Thyroid gland (tissue), 4 donors: ENCODE measurements at places on chromosomes 6 and 20.
A peak's percentile ranks its signal among the peaks of the same experiment; 100 is the strongest.

- peak; percentile 44 for DNase-seq
These were observed 380.3 kb upstream of the ARID1B start for GRCh38 chr6:156396791-156397418.

DNA sequence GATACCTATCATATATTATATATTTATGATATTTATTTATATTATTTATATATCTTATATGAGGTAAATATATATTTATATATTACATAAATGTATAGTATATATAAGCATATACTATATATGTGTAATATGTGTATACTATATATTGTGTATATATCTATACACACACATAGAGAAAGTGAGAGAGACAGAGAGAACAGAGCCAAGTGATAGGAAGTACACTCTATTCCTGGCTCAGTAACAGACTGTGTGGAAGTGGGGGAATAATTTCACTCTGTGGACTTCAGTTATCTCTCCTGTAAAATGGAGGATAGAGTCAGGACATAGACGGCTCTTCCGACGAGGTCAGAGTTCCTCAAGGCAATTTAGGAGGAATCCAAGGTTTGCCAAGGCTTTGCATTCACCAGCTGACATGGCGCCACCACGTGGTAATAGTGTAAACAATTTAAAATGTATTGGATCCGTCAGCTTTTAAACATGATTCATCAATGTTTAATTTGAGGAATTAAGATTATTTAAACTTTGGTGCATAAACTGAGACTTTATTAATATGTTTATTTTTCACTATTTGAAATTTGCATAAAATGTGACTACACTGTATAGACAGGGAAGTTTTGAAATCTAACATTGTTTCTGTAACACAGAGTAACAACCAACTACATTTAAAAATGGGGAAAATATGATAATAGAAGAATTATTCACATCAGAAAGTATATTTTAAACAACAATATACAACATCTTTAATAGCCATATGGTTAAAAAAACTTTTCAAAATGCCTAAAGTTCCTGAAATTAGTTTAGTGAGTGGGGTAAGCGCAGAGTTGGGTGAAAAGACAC is 75.4 kb upstream of the TMEM244 start:
- DNase-seq, result peak; percentile 16

GRCh38 chr20:57369596-57369995 is 18.5 kb downstream of the RAE1 start:
- DNase-seq, result no peak

DNA sequence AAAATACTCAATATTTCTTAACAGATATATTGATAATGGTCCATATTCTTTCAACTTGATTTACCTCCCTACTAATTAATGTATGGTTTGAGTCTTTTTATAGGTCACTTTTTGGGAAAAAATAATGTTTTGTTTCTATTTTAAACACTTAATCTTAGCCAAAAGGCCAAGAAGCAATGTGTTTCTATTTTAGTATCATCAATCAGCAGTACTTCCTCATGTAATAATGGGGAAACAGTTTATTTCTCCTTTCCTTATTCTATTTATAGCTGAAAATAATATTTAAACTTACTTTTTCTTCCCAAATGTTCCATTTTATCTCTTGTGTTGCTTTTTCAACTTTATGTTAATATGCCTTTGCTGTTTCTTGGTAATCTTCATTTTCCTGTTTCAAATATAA is 295.1 kb downstream of the ALDH8A1 start:
- DNase-seq, result no peak

DNA sequence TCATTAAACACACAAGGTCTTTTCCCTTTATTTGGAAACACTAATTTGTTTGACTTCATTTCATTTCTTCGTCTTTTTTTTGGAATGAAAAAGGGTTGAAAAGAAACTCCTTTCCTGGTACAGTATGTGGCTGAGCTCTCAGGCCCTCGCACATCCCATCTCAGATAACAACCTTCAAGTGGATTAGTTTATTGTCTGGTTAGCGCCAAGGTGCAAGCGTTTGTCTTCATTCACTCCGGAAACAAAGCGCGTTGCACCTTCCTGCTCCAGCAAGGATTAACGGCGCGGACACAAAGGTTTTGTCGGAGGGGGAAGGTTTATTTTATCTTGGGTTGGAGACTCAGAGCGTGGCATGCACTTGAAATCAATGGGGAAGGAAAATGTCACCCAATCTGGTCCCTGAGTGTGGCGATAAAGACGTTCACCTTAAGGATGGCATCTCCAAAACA is 5.3 kb upstream of the NKX2-2 start:
- no peak for DNase-seq

DNA sequence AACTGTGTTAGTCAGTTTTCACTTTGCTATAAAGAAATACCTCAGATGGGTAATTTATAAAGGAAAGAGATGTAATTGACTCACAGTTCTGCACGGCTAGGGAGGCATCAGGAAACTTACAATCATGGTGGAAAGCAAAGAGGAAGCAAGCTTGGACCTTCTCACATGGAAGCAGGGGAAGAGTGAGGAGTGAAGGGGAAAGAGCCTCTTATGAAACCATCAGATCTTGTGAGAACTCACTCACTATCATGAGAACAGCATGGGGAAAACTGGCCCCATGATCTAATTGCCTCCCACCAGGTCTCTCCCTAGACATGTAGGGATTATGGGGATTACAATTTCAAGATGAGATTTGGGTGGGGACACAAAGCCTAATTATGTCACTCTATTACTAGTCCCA is 41.3 kb upstream of the PLAGL1 start:
- DNase-seq, result no peak

DNA sequence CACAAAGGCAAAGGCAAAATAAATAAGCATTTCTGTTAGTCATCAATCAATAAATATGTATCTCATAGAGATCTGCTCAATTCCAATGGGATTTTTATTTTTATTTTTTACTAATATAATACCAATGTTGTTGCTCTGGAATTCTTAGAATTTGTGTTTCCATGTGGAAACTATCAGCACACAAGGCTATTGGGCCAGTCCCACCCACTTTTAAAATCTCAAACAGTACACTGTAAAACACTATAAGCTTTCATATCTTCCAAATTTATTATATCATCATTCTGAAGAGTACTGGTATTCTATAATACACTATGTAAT is 563.8 kb upstream of the MARCKS start:
- no peak for DNase-seq

DNA sequence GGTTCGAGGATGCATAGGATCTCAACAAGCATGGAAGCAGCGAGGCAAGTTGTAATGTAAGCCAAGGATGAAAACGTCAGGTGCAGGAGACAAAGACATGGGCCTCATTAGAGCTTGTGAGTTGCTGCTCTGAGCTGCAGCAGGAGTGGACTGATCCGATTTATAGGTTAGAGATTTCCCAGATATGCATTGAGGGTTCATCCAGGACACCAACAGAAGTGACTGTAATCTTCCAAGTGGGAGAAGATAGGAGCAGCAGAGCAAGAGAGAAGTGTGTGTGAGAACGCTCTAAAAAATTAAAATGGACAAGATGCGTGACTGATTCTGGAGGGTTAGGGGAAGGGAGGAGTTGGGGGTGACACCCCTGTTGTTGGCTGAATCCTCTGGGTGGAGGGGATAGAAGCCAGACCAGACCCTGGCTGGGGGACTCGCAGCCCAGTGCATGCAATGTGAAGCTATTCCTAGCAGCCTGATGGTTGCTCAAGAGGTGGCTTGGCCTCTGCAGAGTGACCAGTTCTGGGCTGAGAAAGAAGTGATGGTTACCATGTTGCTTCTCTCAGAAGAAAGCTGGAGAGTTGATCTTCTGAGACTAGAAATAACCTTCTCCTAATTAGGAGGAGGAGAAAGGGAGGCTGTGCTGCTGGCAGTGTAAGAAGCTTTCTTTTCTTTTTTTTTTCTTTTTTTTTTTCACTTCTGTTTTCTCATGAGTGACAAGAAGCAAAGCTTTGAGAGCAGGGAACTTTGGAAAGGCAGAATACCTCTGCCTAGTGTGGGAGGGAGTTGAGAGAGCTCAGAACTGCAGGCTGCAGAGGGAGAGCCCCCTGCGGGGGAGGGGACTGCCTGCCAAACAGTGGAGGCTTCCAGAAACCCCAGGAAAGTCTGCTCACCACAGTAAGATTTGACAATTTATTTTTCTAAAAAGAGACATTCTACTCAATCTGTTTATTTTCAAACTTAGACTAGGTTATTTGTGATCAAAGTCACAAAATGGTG is 116.9 kb downstream of the SLX4IP start:
- DNase-seq, result no peak

GRCh38 chr6:100370265-100370664 is 94.5 kb downstream of the SIM1 start:
- DNase-seq, result no peak

DNA sequence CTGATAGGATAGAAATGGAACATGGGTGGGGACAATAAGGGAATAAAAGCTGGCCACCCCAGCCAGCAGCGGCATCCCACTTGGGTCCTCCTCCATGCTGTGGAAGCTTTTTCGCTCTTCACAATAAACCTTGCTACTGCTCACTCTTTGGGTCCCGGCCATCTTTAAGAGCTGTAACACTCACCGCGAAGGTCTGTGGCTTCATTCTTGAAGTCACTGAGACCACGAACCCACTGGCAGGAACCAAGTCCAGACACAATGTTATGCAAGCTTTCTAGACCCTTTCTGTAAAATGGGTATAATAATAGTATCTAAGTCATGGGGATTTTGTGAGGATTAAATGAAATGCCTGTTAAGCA is 48.9 kb upstream of the EZR start:
- no peak for DNase-seq

- DNase-seq, result no peak
These were observed 3.3 kb upstream of the ZNF337 start for GRCh38 chr20:25699914-25700313.

- no peak for DNase-seq
These were observed 1197.7 kb upstream of the CITED2 start for GRCh38 chr6:140572129-140572528.

- DNase-seq, result no peak
These were observed 10.0 kb downstream of the REV3L start for GRCh38 chr6:111472933-111473435.

- no peak for DNase-seq
These were observed 29.7 kb downstream of the ERGIC3 start for GRCh38 chr20:35571555-35571954.

GRCh38 chr6:157213907-157214565 is 109.3 kb downstream of the TMEM242 start:
- DNase-seq, result no peak

GRCh38 chr20:5491455-5491854 is 174.7 kb upstream of the PROKR2 start:
- DNase-seq, result no peak

GRCh38 chr6:163122365-163122764 is 292.2 kb upstream of the QKI start:
- no peak for DNase-seq

GRCh38 chr6:50007819-50008218 is 14.0 kb downstream of the DEFB110 start:
- no peak for DNase-seq

GRCh38 chr6:154404791-154405400 is 48.3 kb upstream of the IPCEF1 start:
- peak; percentile 6 for DNase-seq

DNA sequence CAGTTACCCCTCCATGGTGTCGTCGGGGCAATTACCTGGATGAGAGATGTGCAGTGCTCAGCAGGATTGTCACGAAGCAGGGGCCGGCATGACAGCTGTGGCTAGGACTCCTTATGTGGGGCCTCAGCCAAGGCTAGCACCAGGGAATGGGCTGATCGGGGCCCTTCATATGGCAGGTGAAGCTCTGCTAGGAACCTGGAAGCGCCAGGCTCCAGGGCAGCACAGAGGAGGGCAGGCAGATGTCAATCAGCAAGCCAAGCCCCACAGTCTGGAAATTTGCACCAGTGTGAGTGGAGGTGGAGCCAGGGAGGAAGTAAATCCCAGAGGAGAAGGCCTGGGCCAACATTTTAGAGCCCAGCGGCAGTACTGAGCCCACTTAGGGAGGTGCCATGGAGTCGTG is 21.2 kb downstream of the SYNDIG1 start:
- DNase-seq, result no peak

GRCh38 chr6:39189915-39190544 is 39.2 kb downstream of the KCNK5 start:
- peak; percentile 82 for DNase-seq

DNA sequence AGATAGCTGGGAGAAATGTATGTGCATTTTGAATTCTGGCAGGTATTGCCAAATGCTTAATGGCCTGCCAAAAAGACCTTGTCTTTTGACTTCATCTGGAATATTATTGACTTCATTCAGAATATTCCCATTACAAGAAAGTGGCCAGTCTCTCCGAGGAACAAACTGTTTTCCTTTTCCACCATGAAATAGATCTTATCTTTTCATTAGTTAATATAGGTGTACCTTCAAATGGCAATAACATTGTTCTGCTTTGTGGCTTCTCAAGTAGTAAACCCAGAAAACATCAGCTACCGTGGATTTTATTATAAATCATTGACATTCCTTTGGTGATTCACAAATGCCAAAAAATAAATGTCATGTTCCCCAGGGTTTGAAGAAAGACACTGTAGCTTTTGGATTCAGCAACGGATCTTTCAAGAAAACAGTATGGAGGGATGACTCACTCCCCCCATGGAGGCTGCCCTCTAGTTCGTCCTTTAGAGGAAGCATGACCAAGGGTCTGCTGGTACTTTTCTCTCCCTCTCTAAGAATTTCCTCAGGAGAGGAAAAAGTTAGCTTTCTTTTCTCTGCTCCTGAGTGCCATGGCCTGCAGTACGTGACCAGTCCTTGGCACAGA is 1.1 kb upstream of the RNF182 start:
- peak; percentile 74 for DNase-seq

DNA sequence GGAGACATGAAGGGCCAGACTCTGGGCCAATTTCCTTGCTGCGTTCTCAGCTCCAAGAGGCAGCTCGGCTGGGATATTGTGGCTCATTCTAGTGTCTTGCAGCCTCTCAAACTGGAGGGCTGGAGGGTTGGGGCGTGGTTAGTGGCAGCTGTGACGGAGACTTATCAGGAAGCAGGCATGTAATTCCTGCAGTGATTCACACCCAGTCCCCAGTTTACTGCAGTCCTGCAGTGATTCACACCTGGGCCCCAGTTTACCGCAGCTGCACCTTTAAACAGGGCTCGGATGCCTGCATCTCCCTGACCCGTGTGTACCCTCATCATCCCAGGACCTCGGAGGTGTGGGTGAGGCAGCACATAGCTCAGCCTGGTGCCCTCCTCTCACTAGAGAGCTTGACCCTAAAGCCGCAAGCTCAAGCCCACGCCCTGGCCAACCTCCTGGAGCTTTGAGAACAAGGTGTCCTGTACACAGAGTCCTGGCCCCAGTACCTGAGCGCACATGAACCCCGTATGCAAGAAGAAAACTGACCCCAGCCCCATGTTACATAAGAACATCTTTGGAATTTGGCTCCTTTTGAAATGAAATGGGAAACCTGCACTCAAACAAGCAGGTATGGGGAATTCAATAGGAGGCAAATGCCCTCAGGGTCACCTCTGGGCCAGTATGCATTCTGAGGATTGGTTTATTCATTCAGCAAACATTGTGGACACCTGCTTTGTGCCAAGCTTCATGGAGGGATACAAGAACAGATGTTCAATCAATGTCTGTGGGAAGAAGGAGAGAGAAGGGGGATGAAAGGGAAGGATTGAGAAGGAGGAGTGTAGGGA is 55.3 kb upstream of the FAM83D start:
- no peak for DNase-seq
